Activated T-cell treated with anti-CD3 and anti-CD28 coated beads, Interleukin-2, amount 50 U/mL, for 48 hours (primary cell): ENCODE measurements at places on chromosomes 1 and 21.

- DNase-seq = no peak
Measured at GRCh38 chr1:211520641-211521040, 28.7 kb upstream of the RD3 start.

DNA sequence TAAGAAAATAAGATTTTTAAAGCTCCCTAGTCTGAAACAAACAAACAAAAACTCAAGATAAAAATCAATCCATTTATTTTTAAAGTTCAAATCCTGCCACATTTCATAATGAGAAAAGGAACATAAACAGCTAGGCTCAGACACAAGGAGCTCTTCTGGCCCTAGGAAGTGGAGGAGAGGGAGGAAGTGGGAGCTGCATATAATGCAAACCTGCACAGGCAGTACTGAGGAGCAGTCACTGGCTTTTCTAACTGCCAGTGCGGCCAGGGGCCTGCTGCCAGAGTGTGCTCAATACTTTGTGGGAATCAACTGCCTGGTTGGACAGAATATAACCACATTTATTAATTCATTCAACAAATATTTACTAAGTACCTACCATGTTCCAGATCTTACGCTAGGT, 139.8 kb upstream of the SPATA6 start:
- no peak for DNase-seq

DNA sequence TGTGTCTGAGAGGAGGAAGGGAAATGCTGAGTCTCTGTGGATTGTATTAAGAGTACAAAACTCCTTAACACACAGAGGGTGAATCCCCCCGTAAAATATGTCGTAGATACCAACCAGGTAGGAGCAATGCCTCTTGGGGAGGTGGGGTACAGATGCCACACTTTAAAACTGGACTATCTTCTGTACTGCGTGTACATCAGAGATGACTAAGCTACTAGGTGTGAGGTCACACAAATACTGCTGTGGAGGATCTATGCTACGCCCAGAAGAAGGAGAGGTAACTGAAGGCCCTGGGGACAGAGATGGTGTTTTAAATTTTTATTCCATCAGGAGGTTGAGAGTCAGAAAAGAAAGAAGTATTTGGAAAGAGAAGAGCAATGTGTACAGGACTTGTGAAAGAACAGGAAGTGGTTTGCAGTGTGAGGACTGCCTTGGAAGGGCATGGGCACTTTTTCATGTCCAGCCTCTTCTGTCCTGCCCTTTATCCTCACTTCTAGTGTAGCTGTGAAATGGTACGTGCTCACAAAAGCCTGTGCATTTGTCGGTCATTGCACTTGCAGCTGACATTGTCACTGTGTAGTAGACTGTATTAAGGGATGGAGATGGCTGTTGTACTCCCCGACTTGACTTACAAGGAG, 287.8 kb upstream of the CHRM3 start:
- DNase-seq = no peak

DNA sequence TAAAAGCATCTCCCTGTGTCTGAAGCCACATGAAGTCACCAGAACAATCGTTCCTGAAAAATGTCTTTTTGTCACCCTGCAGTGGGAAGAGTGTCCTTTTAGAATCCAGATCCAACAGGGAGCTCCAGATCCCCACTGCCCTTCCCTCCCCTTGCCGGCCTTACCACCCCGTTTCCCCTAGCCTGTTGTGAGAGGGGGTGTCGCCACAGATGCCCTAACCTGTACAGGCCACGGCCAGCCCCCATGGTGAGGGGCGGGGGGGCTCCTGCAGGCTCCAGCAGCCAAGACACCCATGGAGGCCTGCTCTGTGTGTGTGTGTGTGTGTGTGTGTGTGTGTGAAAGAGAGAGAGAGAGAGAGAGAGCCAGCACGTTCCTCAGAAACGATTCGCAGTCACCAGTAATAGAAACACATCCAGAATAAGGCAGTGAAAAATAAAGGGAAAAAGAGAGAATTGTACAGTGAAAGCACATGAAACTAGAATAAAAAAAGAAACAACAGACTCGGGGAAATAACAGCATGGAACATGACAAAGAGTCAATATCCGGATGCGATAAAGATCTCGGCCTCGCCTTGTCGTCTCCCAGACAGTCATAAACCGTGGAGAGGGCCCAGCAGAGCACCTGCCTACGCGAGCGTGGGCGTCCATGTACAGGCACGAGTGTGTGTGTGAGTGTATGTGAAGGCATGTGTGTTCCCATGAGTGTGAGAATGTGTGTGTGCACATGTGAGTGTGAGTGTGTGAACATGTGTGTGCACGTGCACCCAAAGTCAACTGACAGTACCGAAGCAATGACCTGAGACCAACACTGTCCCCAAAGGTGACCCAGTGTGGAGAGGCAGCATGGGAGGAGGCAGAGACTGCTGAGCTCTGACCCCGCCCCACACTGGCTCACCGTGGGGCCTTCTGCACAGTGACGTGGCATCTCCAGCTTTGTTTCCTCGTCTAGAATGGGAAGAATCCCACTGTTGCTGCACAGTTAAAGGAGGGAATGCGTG, 303.8 kb downstream of the NPHP4 start:
- DNase-seq = no peak

GRCh38 chr1:155226910-155227260, 18.4 kb downstream of the MTX1 start:
- no peak for DNase-seq

DNA sequence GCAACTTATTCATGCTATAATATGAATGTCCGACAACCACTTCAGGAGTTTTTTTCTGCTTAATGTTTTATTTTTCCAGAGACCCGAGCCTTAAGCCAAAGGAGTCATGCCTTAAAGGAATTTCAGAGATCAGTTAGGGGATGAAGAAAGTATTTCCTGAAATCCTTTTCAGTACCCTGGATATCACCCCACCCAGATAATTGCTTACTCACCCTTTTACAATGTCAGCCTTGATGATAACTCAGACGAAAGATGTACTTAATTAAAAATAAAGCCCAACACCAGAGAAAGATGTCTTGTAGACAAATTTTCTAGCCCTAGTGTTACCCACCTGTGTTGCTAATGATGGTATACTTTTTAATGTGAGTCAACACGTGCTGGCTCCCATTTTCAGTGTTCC, 124.1 kb downstream of the XCL2 start:
- no peak for DNase-seq

GRCh38 chr1:2534687-2535441, 4.8 kb upstream of the HES5 start:
- DNase-seq = no peak

GRCh38 chr1:230753586-230754251, 6.5 kb downstream of the CAPN9 start:
- DNase-seq = peak; percentile 25

DNA sequence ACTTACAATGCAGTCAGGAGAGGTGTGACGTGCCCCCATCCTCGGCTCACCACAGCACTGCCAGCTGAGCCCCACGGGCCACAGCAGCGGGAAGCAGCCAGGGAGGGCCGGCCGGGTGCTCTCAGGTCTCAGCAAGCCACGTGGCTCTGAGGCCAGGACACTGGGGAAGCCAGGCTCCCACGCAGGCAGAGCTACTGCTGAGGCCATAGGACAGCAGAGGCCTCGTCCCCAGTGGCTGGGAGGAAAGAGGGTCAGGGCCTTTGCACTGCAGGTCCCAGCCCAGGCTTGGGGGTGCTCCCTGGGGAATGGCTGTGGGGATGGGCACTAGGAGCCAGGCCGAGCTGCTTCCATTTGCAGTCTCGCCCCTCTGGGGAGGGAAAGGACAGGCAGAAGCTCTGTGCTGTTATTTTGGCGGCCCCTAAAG, 5.8 kb downstream of the LRRC47 start:
- DNase-seq = no peak
